ENCODE measurements at places on chromosomes 1 and 21.

DNA sequence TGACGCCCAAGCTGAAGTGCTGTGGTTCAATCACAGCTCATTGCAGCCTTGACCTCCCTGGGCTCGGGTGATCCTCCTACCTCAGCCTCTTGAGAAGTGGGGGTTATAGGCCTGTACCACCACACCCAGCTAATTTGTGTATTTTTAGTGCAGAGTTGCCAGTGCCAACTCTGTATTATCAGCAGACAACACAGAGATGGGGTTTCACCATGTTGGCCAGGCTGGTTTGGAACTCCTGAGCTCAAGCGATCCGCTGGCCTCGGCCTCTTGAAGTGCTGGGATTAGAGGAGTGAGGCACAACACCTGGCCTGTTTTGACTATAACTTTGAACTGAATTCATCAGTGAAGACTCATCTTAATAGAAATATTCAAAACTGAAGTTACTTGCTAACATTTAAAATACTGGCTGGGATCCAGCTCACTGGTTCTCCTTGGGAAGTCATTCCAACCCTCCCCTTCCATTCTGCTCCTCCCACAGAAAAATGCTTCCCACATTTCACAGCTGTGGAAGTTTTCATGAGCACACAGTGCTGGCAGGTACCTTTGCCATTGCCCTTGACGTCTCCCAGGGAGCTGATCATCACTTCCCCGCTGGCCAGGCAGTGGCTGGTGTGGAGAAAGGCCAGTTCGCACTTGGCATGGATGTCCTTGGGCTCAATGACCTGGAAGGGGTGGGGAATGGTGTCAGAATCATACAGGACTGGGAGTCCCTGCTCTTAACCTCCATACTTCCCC, 4.7 kb downstream of the SELENBP1 start:
- no peak overlapping the region for H3K4me3 ChIP-seq
- peaks cover 9% of the 10 kb centered on the region for H3K4me1 ChIP-seq
- DNase-seq = no peak
- no peaks in the 10 kb centered on the region for H3K36me3 ChIP-seq
- no peak overlapping the region for H3K27ac ChIP-seq

DNA sequence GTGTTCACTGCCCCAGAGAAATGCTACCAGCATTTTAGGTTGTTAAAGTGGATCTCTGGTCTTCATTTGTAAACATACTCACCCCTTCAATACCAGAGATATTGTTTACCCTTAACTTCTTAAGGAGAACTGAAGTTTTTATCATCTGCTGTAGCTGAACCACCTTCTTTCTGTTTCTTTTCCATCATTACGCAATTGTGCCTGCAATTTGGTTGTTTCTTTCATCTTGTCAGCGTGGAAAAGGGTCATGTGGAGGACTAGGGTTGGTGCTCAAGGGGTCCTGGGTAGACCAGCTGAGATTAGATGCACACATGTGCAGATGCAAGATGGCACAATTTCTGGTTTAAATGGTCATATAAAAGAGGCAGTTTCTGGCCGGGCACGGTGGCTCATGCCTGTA, 23.0 kb downstream of the GART start:
- H3K4me1 ChIP-seq = no peaks in the 10 kb centered on the region
- no peak for DNase-seq
- no peaks in the 10 kb centered on the region for H3K27me3 ChIP-seq

DNA sequence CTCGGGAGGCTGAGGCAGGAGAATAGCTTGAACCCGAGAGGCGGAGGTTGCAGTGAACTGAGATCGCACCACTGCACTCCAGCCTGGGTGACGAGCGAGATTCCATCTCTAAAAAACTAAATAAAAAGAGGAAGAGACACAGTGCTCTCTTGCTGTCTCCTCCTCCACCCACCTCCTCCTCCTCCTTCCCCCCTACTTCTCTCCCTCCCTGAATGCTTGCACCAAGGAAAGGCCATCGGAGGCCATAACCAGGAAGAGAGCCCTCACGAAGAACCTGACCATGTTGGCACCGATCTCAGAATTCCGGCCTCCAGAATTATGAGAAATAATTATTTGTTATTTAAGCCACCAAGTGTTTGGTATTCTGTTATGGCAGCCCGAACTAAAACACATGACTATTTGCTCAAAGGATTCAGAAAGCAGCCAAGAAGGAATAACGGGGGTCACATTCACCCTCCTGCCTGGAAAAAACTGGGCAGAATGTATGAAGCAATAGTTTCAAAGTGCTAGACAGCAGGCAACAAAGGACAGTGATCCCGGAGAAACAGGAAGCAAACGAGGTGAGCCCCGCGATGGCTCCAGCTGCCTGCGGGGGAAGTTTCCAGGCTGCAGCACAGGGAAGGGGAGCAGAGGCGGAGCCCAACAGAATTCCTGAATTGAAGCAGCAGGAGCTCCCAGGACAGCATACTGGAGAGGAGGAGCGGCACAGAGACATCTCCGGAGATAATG, 35.8 kb downstream of the LDLRAD1 start:
- H3K36me3 ChIP-seq = no peaks in the 10 kb centered on the region
- no peak overlapping the region for H3K27ac ChIP-seq
- peaks cover 4% of the 10 kb centered on the region for H3K4me1 ChIP-seq
- H3K27me3 ChIP-seq = no peaks in the 10 kb centered on the region
- DNase-seq = no peak

DNA sequence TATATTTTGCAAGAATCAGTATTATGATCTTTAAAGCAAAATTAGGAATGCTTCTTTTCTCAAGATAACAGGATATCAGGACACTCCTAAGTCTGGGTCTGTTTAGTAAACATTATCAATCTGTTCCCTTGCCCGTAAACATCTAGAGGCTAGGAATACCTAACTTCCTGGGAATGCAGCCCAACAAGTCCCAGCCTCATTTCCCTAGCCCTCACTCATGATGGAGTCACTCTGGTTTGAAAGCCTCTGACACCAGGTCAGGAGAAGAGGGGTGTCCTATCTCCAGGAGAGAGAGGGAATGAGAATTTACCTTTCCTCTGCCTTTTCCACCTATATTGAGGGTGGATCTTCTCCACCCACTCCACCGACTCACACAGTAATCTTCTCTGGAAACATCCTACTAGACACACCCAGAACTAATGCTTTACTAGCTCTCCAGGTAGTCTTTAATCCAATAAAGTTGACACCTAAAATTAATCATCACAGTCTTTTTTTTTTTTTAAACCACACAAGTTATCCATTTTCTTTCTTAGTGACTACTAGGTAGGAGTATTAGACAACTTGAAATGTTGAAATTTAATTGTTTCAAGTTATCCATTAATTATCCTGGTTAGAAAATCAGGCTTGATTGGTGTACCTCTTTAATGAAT, 659.3 kb downstream of the USP25 start:
- no peak overlapping the region for H3K27ac ChIP-seq
- H3K4me1 ChIP-seq = no peaks in the 10 kb centered on the region
- no peak for DNase-seq
- H3K4me3 ChIP-seq = no peak overlapping the region
- H3K27me3 ChIP-seq = no peaks in the 10 kb centered on the region
- no peaks in the 10 kb centered on the region for H3K36me3 ChIP-seq

DNA sequence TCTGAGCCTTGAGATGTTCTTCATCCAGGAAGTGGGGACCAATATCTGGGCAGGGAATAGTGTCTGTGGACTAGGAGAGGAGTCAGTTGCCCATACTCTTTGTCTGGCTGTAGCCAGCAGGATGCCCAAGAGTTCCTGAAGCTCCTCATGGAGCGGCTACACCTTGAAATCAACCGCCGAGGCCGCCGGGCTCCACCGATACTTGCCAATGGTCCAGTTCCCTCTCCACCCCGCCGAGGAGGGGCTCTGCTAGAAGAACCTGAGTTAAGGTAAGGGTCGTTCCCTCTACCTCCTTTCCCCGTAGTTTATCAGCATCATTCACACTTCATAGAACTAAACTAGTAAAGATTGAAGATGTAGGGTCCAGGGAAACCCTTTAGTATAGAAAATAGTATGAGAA, 3.4 kb upstream of the PPOX start:
- H3K36me3 ChIP-seq = peaks cover 39% of the 10 kb centered on the region
- no peaks in the 10 kb centered on the region for H3K27me3 ChIP-seq
- no peak overlapping the region for H3K27ac ChIP-seq
- no peak for DNase-seq
- H3K4me3 ChIP-seq = no peak overlapping the region
- H3K4me1 ChIP-seq = peaks cover 39% of the 10 kb centered on the region

DNA sequence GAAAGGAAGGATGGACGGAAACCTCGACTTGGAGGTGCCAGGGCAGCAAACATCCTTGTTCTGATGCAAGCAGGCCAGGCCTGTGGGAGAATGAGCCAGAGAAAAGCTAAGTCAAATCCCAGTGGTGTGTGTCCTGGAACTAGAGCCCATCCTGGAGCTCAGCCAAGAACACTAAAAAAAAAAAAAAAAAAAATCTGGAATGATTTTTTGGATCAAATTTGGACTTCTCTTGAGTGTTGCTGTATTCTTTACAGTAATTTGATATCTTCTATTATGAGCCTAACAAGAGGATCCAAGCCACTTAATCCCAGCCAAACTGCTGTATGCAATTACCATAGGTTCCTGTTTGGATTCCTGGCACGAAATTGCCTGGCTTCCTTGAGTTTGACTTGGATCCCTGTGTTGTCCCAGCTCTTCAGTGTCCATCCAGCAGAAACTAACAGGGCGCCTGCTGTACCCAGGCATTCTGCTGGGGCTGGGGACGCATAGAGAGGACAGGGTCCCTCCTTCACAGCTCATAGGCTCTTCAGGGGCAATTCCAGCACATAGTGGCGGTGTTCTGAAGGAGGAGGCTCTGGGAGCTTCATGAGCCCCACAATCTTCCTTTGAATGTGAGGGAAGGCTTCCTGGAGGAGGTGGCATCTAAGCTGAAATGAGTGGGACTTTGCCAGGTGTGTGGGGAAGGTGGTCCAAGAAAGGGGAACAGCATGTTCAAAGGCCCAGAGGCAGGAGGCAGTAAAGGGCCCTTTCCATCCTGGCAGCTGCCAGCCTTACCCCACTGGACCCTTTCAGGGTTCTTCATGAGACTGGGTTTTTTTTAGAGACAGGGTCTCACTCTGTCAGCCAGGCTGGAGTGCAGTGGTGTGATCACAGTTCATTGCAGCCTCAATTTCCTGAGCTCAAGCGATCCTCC, 24.7 kb downstream of the EPHX1 start:
- no peaks in the 10 kb centered on the region for H3K36me3 ChIP-seq
- no peak overlapping the region for H3K27ac ChIP-seq
- no peak for DNase-seq
- H3K4me1 ChIP-seq = peaks cover 3% of the 10 kb centered on the region
- H3K4me3 ChIP-seq = no peak overlapping the region
- no peaks in the 10 kb centered on the region for H3K27me3 ChIP-seq

DNA sequence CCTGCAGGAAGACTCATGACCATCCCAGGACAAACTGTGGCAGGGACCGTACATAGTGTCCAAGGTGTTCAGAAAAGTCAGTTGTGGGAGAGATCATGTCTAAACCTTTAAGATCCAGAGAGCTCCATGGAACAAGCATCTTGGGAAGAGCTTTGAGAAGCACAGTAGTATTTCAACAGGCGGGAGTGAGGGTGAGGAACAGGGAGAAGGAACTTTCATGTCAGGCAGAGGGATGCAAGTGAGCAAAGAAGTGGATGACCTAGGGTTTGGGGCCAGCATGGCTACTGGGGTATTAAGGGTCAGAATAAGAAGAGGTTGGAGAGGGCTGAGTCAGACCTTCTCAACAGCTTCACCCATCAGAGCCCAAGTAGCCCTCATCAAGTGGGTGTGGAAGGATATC, 147.9 kb upstream of the ETV3 start:
- no peaks in the 10 kb centered on the region for H3K36me3 ChIP-seq
- H3K27ac ChIP-seq = no peak overlapping the region
- H3K4me1 ChIP-seq = no peaks in the 10 kb centered on the region
- H3K27me3 ChIP-seq = no peaks in the 10 kb centered on the region

DNA sequence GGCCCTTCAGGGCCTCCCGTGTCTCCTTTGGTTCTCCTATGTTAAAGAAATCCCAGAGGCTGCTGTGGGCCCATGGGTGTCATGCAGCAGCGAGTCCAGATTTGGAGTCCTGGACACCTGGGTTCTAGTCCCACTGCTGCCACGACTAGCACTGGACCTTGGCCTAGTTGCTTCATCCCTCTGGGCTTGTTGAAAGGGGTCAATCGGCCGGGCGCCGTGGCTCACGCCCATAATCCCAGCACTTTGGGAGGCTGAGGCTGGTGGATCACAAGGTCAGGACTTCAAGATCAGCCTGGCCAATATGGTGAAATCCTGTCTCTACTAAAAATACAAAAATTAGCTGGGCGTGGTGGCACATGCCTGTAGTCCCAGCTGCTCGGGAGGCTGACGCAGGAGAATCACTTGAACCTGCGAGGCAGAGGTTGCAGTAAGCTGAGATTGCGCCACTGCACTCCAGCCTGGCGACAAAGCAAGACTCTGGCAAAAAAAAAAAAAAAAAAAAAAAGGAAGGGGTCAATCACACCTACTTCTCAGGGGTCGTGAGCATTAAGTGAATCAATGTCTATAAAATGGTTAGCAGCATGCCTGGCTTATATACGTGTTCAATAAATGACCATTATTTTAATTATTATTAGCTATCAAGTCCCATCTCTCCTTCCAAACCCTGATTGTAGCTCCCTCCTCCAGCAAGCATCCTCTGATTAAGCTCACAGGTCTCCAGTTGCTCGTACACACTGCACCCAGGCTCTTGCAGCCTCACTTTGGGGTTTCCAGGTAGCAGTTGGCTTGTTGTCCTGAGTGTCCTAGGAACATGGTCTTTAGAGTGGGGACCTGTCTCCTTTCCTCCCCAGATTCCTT, 43.8 kb downstream of the KIRREL1 start:
- no peak for DNase-seq
- no peak overlapping the region for H3K27ac ChIP-seq

DNA sequence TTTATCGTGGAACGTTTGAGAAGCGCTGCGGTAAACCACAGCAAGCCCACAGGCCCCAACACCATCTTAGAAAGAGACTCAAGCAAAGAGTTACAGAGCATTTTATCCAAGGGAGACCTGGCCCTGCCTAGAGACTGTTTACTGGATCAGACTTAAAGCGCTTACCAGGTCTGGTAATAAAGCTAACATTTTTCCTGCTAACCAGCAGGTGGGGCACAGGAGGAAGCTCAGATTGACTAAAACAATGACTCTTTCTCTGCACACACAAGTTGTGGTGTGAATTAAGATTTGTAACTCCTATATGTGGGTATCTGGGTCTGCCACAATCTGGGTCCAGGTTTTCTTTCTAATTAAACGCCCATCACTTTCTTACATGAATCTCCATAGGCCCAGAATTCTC, 136.5 kb upstream of the ETS2 start:
- peaks cover 3% of the 10 kb centered on the region for H3K27me3 ChIP-seq
- no peak overlapping the region for H3K4me3 ChIP-seq
- no peaks in the 10 kb centered on the region for H3K4me1 ChIP-seq
- no peaks in the 10 kb centered on the region for H3K36me3 ChIP-seq

GRCh38 chr1:73065339-73066041, 783.2 kb upstream of the NEGR1 start:
- H3K4me1 ChIP-seq = no peaks in the 10 kb centered on the region
- H3K4me3 ChIP-seq = no peak overlapping the region
- H3K36me3 ChIP-seq = no peaks in the 10 kb centered on the region
- DNase-seq = no peak
- H3K27me3 ChIP-seq = no peaks in the 10 kb centered on the region
- H3K27ac ChIP-seq = no peak overlapping the region

- H3K27me3 ChIP-seq = no peaks in the 10 kb centered on the region
- H3K4me1 ChIP-seq = no peaks in the 10 kb centered on the region
- H3K4me3 ChIP-seq = no peak overlapping the region
- no peaks in the 10 kb centered on the region for H3K36me3 ChIP-seq
Observed at GRCh38 chr1:183689762-183690204, 36.7 kb upstream of the APOBEC4 start.
